ENCODE measurements at places on chromosomes 5 and 9. TPM values are rescaled to one million over a fixed set of nuclear protein-coding genes. Genes with fewer than 3 reads are reported as not detected.
A peak's percentile ranks its signal among the peaks of the same experiment; 100 is the strongest.

The RNF20 gene
- 40.0 TPM for total RNA-seq

The CCDC192 gene
- total RNA-seq = not detected

DNA sequence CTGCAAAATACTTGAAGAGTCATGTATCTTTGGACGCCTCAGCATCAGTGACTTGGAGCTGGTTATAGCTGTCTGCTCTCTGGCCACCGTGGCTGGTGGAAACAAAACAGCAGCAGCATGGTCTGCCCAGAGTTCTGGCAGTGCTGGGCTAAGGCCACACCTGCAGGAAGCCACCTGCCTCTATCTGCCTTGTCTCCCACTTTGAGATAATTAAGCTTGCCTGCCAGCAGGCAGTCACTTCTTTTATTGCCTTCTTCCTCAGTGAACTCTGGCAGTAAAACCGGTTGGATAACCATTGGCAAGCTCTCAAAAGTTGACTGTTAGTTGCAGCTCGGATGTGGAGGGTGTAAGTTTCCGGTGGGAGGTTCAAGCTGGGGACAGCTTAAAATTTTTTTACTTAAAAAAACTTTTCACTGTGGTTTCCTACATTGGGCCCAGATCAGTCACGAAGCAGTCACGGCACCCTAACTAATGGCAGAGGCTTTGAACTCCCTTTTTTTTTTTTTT, 4.9 kb downstream of the SMIM3 start:
- peak; percentile 58 for DNase-seq

GRCh38 chr9:137317021-137317717, 15.1 kb upstream of the NRARP start:
- peak; percentile 64 for DNase-seq

DNA sequence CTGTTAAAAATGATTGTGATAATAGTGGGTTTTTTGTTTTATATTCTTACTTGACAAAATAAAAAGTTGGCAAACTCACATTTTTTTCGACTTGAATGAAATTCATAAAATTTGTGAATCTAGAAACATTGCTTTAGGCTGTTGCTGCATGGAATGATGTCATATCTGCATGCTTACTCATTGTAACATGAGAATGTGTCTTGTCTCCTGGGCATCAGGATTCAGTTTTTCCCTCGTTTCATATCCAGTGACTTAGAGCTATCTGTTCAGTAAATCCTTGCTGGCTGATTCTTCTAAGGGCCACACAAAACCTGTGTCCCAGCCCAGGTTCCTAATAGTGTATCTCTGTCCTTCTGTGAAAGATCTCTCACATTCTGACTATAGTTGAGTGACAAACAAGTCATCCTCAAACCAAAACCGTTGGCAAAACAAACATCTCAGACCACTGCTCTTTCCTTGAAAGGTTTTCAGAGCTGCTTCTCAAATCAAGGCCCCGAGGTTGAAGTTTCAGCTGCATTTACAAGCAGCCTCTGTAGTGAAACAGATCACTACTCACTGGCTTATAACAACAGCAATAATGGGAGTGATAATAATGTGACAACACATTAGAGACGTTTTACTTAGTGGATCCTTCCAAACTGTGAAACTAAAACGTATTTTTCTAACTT, 95.0 kb downstream of the NPR3 start:
- DNase-seq = no peak

Data from upper lobe of left lung (tissue), 6 donors.